ENCODE measurements at places on chromosomes 12 and 14.

DNA sequence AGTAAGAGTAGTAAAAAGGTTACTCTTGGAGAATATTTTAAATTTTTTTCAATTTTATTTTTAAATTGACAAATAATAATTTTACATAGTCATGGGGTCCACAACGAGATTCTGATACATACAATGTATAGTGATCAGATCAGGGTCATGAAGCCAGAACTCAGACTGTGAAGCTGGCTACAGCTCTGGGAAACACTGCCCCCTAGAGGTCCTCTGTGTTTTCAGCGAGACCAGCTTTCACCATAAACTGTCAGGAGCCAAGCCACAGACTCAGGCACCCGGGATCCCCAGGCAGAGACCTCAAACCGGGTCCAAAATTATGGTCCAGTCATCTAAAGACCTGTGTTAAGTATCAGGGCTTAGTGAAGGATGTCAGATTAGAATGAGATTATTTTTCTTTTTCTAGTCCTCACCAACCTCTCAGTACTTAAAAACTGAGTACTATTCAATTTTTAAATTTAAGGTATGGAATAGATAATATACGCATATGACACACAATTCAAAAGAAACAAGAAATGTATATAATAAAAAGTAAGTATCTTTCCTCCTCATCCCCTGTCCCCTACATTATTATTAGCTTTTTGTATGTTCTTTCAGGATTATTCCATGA is 397.1 kb downstream of the MDGA2 start:
- DNase-seq, result peak; percentile 55

DNA sequence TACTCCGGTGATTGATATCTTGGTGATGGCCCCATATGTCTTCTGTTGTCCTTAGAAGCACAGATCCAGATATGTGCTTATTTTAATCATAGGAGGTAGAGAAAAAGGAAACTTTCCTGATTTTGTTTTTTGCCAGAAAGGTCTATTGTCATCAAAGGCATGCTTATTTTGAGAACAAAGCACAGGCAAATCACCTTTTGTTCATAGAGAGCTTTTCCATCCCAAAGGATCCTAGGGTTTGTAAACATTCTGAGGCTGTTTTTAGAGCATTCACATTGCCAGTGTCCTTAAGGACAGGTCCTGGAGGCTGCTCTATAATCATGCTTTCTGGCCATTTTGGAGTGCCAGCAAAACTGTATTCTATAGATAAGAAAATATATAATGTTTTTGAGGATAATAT is 148.5 kb upstream of the SEL1L start:
- DNase-seq, result no peak

DNA sequence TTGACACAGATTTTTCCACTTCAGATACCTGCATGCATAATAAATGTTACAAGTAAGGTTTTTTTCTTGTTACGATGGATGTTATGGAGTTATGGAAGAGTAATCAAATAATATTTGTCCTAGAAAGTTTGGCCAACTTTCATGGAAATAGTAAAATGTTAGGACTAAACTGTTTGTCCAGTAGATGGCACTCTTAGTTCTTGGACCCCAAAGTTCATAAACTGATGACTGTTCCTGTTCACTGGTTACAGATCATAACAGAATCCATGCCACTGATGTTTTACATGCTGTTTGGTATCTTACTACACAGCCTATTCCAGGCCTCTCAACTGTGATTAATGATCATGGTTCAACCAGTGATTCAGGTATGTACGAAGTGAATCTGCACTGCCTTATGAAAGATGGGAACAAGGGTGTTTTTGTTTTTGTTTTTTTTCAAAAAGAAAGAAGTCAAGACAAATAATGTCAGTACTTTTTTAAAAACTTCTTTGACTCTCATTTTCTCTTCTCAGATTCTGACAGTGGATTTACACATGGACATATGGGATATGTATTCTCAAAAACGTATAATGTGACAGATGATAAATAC is 48.8 kb upstream of the SLCO1C1 start:
- no peak for DNase-seq

DNA sequence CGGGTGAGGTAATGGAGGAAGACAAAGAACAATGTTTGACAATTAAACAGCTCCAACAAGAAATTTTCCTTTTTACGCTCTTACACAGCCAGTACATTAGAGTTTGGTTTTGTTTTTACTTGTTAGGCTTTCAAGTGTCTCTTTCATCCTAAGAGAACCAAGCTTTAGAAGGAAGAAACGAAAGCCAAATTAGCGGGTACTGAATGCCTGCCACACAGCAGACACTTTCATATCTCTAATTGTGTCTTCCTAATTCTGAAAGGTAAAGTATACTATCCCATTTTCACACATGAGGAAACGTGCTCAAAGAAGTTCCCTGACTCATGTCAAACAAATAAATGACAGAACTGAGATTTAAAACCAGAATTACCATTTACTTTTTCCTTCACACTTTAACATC is 65.0 kb downstream of the CDK17 start:
- no peak for DNase-seq

- no peak for DNase-seq
These were observed 6.2 kb downstream of the PIK3C2G start for GRCh38 chr12:18267427-18268099.

DNA sequence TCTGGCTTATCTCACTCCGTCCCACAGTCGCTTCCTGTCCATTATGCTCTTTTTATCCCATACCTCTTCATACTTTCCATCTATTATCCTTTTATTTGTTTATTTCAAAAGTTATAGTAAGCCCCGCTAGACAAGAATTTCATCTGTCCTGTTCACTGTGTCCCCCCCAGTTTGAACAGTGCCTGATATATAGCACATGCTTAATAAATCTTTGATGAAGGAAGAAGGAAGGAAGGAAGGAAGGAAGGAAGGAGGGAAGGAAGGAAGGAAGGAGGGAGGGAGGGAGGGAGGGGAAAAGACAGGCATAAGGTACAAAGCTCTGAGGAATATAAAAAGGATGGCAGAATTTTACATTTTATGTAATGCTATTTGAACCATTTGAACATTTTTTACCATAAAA is 324.7 kb downstream of the GXYLT1 start:
- no peak for DNase-seq

DNA sequence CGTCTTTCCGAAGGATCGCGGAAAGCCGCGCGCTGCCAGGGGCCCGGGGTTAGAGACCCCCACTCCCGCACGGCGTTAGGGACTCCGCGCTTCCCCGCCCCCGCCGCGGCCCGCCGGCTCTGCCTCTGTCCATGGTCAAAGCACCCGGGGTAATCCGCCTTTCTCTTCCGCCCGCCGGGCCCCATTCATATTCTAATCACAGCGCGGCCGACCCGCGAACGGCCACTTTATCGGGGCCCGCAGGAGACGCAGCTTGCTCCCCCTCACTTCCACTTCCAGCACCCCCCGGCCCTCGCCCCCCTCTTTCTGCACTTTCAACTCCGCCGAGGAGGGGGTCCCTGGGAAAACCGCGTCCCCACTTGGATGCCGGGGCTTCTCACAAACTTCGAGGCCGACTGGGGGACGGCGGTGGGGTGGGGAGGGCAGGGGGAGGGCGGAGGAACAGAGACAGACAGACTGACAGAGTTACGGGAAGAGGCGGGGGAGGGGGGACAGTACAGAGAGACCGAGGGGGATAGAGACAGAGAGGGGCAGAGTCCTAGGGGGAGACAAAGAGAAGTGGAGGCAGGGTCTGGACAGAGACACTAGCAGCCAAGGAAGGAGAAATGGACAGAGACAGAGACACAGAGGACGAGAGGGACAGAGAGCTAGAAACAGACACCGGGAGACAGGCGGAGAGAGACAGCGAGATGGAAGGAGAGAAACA is 1.1 kb upstream of the RFX4 start:
- DNase-seq, result no peak

DNA sequence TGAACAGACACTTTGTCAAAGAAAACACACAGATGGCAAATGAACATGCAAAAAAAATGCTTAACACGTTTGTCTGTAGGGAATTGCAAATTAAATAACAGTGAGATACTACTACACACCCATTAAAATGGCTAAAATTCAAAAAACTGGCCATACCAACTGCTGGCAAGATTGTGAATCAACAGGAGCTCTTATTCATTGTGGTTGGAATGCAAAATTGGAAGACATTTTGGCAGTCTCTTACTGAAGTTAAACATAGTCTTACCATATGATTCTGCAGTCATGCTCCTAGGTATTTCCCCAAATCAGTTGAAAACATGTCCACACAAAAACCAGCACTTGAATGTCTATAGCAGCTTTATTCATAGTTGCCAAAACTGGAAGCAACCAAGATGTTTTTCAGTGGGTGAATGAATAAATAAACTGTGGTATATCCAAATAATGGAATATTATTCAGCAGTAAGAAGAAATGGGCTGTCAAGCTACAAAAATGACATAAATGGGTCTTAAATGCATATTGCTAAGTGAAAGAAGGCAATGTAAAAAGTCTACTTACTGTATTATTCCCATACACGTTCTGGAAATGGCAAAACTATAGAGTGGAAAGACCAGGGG is 91.4 kb downstream of the PLEKHA5 start:
- DNase-seq, result no peak

DNA sequence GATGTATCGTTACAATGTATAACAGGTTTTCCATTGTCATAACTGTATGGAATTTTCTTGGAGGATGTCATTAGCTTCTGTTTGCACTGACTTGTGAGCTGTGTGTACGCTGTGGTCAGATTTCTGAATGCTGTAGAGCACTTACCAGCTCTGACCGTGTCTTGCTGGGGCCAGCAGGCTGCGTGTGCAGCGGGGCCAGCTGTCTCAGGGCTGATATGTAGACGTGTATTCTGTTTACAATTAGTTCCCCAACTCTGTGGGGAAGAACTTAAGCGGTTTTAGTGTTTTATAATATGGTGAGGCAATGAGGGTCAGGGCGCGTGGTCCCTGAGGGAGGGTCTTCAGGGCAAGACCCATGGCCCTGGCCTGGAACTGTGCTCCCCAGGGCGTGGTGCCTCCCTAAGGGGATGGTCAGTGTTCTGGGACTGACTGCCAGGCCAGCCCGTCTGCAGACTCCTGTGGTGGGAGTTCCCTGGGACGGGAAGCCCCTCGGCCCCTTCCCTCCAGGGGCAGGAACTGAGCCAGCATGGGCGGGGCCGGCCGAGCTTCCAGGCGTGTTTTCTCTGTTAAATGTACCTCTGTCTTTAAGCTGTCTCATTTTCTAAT is 18.7 kb downstream of the XRCC3 start:
- no peak for DNase-seq

- DNase-seq, result no peak
These were observed 949 bp upstream of the SDR9C7 start for GRCh38 chr12:56935157-56935556.

DNA sequence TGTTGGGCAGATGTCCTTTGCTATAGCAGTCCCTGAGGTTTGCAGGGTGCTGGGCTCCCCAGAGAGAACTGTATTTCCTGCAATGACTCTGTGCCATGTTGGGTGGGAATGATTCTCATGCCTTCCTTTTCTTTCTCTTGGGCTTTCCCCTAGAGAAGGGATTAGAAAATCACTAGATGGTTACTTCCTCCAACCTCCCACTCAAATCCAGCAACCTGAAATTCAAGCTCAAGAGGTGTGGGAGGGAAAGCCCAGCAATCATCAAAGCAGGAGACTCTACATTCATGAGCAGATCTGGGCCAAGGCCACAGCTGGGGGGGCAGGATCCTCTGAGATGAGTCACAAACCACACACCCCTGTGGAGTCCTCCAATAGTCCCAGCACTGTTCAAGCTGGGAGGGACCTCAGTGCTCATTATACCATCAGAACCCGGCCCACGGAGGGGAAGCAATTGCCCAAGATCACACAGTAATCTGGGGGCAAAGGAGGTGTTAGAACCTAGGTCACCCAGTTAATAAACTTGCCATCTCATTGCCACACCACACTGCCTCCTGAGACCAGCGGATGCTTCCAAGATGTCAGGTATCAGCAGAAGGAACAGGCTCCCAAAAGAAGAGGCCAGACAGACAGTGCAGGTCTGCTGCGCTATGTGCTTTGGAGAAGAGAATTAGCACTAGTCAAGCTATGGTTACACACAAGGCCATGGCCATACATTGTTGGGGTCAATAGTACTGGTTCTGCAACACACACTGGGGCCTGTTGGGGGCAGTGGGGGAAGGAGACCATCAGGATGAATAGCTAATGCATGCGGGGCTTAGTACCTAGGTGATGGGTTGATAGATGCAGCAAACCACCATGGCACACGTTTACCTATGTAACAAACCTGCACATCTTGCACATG is 65.7 kb downstream of the TTC9 start:
- no peak for DNase-seq

DNA sequence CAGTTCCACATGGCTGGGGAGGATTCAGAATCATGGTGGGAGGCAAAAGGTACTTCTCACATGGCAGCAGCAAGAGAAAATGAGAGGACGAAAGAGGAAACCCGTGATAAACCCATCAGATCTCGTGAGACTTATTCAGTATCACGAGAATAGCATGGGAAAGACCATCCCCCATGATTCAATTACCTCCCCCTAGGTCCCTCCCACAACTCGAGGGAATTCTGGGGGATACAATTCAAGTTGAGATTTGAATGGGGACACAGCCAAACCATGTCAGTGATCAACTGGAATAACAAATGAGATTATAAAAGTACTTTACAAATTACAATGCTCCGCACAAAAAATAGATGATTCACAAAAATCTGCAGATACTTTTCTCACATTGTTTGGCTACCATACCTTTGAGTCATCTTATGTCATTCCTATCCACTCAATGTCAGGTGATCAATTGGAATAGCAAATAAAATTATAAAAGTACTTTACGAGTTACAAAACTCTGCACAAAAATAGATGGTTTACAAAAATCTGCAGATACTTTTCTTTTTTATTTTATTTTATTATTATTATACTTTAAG is 338.9 kb downstream of the C12orf50 start:
- no peak for DNase-seq

- DNase-seq, result no peak
These were observed 11.4 kb upstream of the AACS start for GRCh38 chr12:125053821-125054220.

All from liver (tissue), 10 donors.